ENCODE measurements at places on chromosomes 5 and 9. TPM values are rescaled to one million over a fixed set of nuclear protein-coding genes. Genes with fewer than 3 reads are reported as not detected.

GRCh38 chr9:106670418-106670817, 192.5 kb upstream of the ZNF462 start:
- H3K36me3 ChIP-seq = no peaks in the 10 kb centered on the region
- H3K4me1 ChIP-seq = no peaks in the 10 kb centered on the region
- no peak overlapping the region for H3K27ac ChIP-seq
- H3K27me3 ChIP-seq = no peaks in the 10 kb centered on the region

DNA sequence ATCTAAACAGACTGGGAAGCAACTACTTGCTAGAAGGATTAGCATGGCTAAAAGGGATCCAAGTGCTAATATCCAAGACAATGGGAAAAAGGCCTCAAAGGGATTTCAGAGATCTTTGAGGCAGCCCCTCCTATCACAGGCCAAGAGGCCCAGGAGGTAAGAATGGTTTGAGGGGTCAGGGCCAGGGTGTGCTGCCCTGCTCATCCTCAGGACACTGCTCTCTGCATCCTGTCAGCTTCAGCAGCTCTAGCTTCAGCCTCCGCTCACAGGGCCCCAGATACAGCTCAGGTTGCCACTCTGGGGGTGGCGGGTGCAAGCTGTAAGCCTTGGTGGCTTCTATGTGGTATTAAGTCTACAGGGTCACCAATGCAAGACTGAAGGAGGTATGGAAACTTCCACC, 278.7 kb downstream of the PARP8 start:
- no peak overlapping the region for H3K27ac ChIP-seq
- peaks cover 4% of the 10 kb centered on the region for H3K27me3 ChIP-seq
- no peak for DNase-seq
- H3K4me1 ChIP-seq = no peaks in the 10 kb centered on the region

The TLR4 gene
- not detected for total RNA-seq

- H3K4me1 ChIP-seq = peaks cover 11% of the 10 kb centered on the region
- DNase-seq = no peak
- no peak overlapping the region for H3K27ac ChIP-seq
- no peaks in the 10 kb centered on the region for H3K27me3 ChIP-seq
- H3K36me3 ChIP-seq = peaks cover 65% of the 10 kb centered on the region
These were observed 19.8 kb downstream of the C5orf22 start for GRCh38 chr5:31551878-31552277.

GRCh38 chr9:132214027-132214622, 52.3 kb downstream of the NTNG2 start:
- no peaks in the 10 kb centered on the region for H3K4me1 ChIP-seq
- no peak overlapping the region for H3K4me3 ChIP-seq
- DNase-seq = no peak
- H3K36me3 ChIP-seq = no peaks in the 10 kb centered on the region

The FRMD3 gene
- 0.37 TPM for total RNA-seq

GRCh38 chr9:93115486-93116071, 18.5 kb downstream of the NINJ1 start:
- no peak overlapping the region for H3K27ac ChIP-seq
- peaks cover 16% of the 10 kb centered on the region for H3K36me3 ChIP-seq

DNA sequence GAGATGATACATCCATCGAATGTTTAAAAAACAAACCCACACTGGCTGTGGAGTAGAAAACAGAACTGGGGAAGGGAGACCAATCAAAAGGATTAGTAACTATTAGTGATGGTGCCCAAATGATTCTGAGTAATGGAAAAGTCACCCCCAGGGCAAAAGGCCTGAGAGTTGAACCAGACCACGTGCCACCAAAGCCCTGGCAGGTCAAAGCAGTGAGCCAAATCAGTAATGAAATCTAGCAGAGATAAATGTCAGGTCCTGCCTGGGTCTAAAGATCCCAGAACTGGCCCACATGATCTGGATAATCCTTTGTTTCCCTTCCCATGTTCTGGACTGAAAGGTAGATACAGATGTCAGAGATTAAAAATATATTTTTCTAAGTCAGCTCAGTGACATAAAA, 9.4 kb downstream of the OTULINL start:
- no peaks in the 10 kb centered on the region for H3K27me3 ChIP-seq
- H3K27ac ChIP-seq = no peak overlapping the region
- H3K36me3 ChIP-seq = peaks cover 7% of the 10 kb centered on the region
- peaks cover 56% of the 10 kb centered on the region for H3K4me1 ChIP-seq
- H3K4me3 ChIP-seq = no peak overlapping the region

The CDH9 gene
- total RNA-seq = not detected

Data from activated T-helper 1 cell treated with anti-CD3 and anti-CD28 coated beads, Interleukin-12 subunit alpha, Interleukin-12 subunit beta, Interleukin-2, Interleukin-4 antibody, amounts not matched to agents 30 ng/mL and 10 ng/mL and 1 ng/mL, durations not matched to agents 14 hours and 24 hours and 36 hours (primary cell).